Stimulated activated CD4-positive, alpha-beta T cell treated with anti-CD3 and anti-CD28 coated beads, Interleukin-1b, Interleukin-23, amount 100 ng/mL, for 24 hours (primary cell): ENCODE measurements at places on chromosomes 7 and 10.

GRCh38 chr7:28068811-28069216 is 111.8 kb downstream of the JAZF1 start:
- DNase-seq: no peak

DNA sequence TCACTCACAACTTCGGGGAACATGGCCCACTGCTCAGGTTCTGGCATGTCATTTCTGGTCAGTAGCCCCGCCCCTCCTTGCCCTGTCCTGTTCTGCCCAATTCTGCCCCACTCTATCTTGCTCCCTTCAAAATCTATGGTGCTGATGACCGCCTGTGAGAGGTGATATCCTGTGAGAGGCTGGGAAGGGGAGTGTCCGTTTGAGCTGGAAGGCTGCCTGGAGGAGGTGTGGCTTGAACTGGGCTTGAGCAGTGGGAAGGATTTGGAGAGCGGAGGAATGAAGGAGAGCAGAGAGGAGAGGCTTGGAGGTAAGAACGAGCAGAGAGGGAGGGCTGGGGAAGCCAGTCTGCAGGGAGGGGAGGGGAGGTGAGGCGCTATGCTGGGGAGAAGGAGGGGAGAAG is 145.3 kb downstream of the RPS24 start:
- DNase-seq: no peak

DNA sequence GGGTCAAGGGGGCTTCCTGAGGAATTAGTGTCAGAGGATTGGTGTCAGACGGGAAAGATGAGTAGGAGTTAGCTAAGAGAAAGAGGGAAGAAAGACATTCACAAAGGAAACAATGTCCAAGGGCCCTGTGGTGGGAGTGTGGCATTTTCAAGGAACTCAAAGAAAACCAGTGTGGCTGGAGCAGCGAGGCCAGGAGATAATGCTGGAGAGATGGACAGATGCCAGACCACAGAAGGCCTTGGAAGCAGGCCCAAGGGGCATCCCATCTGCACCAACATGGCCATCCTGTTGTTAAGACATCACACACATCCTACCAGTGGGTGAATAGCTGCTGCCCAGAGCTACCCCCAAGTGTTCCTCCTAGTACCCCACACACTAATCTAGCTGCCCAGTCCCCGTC is 36.1 kb upstream of the CUL1 start:
- no peak for DNase-seq

DNA sequence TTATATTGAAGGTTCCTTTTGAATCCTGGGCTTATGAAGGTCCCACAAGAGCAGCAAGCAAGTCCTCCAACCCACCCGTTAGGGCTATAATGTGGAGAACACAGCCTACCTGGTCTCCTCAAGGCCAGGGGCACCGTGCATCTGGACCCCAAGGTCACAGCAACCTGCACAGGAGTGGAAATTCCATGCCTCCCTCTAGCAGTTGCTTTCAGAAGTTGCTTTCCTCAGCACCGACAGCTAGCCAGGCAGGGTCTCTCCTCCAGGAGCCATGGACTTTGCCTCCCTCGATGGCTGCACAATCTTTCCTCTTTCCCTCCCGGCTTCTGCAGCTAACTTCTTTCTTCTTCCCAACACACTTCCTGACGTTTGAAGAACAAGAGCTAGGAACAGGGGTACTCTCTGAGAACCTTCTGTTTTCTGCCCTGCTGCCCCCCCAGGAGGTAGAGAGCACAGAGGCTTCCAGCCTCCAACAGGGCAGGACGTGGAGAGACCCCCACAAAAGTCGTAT is 149.8 kb downstream of the PTPN20 start:
- no peak for DNase-seq

- DNase-seq: no peak
Measured at GRCh38 chr7:54632696-54633095, 90.5 kb downstream of the VSTM2A start.

DNA sequence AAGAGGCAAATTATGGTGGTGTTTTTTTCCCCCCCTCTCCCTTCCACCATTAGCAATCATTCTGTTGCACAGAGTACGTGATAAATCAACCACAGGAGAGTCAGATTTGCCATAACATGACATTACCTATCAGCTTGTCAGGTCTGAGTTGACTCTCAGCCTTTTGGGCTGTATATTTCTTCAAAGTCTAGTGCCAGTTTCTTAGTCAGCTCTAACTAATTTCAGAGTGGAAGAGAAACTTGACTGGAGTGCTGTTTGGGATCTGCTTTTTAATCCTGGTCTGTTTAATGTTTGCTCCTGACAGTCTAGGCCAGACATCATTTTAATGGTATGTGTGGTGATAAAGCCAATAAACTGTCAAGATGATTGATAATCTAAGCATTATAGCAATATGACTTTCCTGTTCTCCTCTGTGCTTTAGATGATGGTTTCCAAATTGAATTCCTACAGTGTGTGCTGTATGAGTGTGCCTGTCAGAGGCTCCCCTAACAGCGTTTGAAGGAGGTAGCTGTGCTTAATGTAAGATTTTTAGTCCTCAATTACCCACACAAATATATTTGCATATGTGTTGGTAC is 76.9 kb downstream of the LRMDA start:
- DNase-seq: no peak

DNA sequence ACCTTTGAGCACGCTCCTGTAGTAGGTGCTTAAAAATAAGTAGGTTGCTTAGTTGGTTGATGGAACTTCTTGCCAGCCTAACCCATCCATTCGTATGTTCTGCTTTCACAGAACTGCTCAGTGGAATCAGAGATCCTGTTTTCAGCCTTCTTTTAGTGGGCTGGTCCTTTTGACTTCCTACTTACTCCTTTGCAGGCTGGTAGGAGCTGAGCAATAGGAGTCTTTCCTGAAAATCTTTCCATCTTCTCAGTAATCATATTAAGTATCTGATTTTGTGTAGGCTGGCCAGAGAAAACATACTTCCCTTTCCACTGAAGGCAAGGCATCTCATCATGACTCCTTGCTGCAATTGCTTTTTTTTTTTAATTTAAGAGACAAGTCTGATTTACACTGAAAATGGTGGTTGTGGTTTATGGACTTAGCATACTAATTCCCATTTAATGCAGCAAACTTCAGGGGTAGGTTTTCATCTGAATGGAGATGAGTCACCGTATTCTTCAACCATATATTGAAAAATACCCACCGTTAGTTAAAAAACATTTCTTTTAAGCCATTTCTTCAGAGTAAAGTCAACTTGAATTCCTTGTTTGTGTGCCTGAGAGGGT is 208.0 kb downstream of the ZNF365 start:
- no peak for DNase-seq

GRCh38 chr7:31595390-31595789 is 81.5 kb downstream of the ITPRID1 start:
- DNase-seq: no peak

- no peak for DNase-seq
Measured at GRCh38 chr10:112739592-112740353, 210.3 kb upstream of the TCF7L2 start.

DNA sequence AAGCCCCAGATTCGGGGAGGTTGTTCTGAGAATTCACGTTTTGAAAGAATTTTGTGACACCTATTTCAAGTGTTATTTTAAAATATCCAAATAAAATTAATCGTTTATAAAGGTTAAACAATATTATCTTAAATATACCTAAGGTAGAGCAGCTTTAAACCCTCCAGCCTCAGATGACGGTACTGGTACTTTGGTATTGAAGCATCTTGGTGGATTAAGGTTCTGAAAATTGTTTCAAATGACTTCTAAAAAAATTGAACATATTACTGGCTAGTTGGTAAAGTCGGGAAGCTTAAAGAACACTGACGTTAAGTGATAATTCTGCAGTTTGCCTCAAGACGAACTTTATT is 392 bp upstream of the HUS1 start:
- no peak for DNase-seq

GRCh38 chr7:45384499-45384898 is 189.7 kb upstream of the ADCY1 start:
- no peak for DNase-seq
